Stromal cell of bone marrow (primary cell): ENCODE measurements at places on chromosomes 5 and 9.

GRCh38 chr5:17444496-17444895 is 53.5 kb upstream of the TAF11L2 start:
- DNase-seq = no peak

GRCh38 chr5:171882118-171882517 is 96.5 kb downstream of the SMIM23 start:
- DNase-seq = no peak

GRCh38 chr9:116327701-116328405 is 174.3 kb downstream of the PAPPA start:
- no peak for DNase-seq

GRCh38 chr9:93467462-93467861 is 14.1 kb upstream of the FAM120AOS start:
- DNase-seq = no peak

- no peak for DNase-seq
Observed at GRCh38 chr5:109878887-109879286, 189.2 kb downstream of the MAN2A1 start.

DNA sequence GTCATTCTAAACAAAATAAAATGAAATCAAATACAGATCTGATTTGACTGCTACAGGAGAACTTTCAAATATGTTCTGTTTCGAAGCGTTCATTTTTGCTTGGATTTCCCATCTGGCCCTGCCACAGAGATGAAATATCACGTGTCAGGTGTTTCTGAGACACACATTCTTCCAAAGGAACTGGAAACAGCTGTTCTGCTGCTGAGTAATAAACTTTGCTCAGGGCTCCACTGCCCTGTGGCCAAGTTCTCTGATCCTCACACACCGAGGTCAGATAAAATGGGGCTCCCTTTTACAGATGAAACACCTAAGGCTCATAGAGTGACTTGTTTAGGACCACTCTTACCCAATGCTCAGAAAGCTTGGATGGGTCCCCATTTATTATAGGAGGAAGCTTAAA is 42.5 kb downstream of the FRMPD1 start:
- no peak for DNase-seq

GRCh38 chr5:155087036-155087435 is 73.5 kb downstream of the KIF4B start:
- no peak for DNase-seq

GRCh38 chr5:93589152-93589828 is 6.3 kb downstream of the NR2F1 start:
- no peak for DNase-seq

- peak; percentile 3 for DNase-seq
Observed at GRCh38 chr9:30015073-30015472, 2369.4 kb upstream of the ACO1 start.

- no peak for DNase-seq
Observed at GRCh38 chr9:14891332-14891731, 18.9 kb downstream of the FREM1 start.

- no peak for DNase-seq
Observed at GRCh38 chr9:114613087-114613486, 2.0 kb downstream of the TMEM268 start.

GRCh38 chr5:3598769-3599211 is 3.2 kb downstream of the IRX1 start:
- no peak for DNase-seq

DNA sequence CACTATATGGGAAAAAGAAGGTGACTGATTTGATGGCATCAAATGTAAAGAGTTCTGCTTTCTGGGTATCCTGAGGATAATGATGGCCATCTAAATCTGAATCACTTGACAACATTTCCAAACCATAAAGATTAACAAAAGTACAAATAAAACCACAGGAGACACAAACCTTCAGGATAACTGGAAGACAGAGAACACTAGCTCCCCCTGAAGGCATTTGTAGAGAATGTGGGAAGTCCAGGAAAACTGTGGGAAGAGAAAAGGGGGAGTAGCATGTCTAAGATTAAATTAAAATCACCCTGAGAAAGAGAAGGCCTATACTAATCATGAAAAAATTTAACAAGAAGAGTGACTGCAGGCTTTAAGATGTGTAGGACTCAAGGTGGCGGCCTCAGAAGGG is 116.2 kb downstream of the PRELID2 start:
- peak; percentile 35 for DNase-seq
